ENCODE measurements at places on chromosomes 16 and 17. TPM values are rescaled to one million over a fixed set of nuclear protein-coding genes. Genes with fewer than 3 reads are reported as not detected.
A peak's percentile ranks its signal among the peaks of the same experiment; 100 is the strongest.

The MYLK3 gene
- 0.31 TPM for total RNA-seq

- no peak for ATAC-seq
These were observed 35.6 kb upstream of the MNT start for GRCh38 chr17:2436316-2436905.

DNA sequence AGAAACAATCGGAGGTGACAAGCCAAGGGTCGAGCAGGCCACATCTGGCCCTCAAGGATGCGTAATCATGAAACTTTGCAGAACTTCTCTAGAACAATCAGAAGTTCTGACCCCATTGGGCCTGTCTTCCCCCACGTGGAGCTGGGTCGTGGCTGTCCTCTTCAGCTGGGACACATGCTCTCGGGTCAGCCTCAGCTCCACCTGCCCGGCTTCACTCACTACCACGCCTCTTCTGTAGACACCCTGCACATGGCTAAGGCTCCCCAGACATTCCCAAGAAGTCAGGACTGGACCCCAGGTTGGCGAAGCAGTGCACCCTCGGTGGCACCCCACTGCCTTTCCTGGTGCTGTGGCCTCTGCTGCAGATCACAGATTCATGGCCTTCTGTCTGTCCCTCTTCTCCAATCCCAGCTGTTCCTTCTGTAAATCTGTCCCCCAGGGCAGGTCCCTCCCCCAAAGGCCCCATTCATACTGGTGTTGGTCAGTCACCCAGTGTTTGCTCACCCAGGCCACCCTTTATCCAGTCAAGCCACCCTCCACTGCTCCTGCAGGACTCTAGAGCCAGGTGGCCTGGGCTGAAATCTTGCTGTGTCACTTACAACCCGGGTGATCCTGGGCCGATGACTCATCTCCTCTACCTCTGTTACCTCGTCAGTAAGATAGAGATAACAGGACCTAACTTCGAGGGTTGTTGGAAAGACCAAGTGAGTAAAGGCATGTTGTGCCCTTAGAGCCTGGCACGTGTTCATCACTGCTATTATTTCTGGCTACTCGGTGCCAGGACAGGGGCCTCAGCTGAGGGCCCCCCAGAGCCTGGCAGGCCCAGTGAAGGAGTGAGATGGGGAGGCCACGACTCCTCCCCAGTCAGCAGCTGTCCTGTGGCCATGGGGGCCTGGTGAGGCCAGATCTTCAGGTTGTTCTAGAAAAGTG is 1.4 kb upstream of the SLC5A11 start:
- ATAC-seq = no peak

The NPTX1 gene
- total RNA-seq = 6.3 TPM

GRCh38 chr16:71863995-71864394 is 18.2 kb downstream of the ATXN1L start:
- no peak for ATAC-seq

The MAPK8IP3 gene
- 43.3 TPM for total RNA-seq

DNA sequence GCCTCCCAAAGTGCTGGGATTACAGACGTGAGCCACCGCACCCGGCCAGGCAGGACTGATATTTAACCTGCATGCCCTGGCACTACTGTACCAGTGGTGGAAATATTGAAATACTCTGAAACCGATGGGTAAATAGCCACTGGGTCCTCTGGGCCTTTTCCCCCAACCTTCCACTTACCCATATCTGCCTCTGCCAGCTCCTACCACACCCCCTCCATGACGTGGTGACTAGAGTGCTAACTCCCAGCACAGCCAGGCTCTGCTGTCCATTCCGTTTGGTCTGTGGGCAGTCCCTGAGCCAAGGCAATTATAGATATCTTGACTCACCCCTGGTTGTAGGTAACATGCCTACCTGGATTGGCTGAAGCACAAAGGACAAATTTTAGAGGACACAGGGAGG is 187.8 kb downstream of the PRKCB start:
- no peak for ATAC-seq

DNA sequence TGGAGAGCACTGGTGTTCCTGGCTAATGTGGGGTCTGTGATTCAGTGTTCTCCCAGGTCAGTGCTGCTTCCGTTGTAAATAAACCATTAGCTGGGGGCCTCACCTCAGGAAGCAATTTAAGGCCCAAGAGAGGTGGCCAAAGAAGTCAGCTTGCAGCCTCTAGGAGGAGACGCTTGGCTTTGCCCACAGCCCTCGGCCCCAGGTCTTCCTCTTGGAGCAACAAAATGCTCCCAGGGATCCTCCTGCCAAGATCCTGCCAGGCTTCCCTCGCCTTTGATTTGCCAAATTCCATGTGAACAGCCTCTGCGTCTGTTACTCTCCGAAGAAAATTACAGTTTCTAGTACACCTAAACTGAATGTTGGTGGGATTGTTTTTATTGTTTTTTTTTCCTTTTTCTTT is 62.4 kb upstream of the TBX2 start:
- peak; percentile 61 for ATAC-seq

GRCh38 chr17:34255381-34255732 is 272 bp downstream of the CCL2 start:
- ATAC-seq = no peak

DNA sequence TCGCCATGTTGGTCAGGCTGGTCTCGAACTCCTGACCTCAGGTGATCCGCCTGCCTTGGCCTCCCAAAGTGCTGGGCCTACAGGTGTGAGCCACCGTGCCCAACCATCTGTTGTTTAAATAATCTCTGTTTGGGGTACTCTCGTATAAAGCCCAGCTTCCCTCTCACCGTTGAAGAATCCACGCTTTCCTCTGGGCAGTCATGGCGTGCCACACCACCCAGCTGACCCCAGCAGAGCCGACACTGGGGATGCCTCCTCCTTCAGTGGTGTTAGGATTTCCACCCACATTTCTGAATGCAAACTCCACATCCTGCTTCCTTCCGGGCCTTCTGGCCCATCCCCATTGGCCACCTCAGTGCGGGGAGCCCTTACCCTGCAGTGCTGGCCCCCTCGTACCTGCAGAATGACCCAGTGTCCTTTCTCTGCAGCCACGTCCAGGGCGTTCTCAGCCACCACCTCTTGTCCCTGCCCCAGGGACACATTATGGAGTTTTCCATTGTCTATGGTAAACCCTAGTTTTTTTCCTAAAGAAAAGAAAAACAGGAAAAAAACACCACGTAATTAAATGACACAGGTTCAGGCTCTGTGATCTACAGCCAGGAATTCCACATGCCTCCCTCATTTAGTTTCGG is 60.4 kb downstream of the PGS1 start:
- ATAC-seq = peak; percentile 17

- ATAC-seq = no peak
These were observed 23.3 kb upstream of the RASL10B start for GRCh38 chr17:35708149-35708548.

DNA sequence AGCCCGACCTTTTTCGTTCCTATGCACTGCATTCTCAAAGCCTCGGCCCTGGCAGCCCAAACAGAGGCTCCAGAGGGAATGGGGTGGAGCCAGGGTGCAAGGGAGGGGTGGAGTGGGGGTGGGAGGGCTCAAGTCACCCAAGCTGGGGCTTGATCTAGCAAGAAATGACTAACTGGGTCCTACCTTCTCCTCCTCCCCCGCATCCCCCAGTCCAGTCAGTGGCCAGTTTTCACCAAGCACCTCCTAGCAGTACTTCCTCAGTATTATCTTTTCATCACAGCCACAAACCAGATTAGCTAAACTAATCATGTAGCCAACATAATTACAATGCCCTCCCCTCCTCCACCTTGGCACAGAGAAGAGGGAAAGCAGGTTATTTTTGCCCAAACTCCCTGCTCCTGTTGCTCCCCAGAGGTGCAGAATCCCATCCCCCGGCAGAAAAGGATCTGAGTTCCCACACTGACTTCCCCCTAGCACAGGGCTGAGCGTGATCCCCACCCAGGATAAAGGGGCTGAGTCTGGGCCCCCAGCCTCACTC is 2.2 kb downstream of the JUP start:
- ATAC-seq = no peak

The EPN3 gene
- not detected for total RNA-seq

The SNX20 gene
- total RNA-seq = 1.0 TPM

GRCh38 chr16:4142268-4142667 is 26.0 kb upstream of the ADCY9 start:
- no peak for ATAC-seq

The LGALS9 gene
- 18.6 TPM for total RNA-seq

DNA sequence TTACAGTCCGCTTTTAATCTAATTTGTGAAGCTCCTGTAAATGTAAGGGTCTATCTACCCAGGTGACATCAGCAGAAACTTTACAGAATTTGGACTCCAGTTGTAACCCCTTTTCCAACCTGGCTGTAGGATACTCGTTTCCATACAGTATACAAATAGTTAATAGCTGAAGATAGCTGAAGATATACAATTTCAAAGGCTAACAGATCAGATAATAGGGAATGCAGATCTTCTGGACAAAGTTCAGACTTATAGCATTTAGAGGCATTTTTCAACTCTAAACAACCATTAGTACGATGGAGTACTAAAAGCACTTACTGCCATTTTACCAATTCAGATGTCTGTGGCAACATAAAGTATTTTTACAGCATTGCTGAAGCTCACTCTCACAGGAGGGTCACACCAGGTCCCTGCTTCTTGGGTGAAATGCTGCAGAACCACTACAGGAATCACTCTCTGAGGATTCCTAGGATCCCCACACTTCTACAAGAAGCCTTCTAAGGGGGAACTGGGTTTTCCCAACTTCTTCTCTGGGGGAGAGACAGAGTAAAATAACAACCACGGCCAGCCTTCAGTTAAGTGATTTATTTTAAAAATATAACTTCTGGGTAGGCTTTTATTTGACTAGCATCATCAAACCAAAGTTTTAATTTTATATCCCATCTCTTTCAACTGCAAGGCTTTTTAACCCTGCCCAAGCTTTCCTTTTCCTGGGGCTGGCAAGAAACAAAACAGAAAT is 2.9 kb downstream of the VEZF1 start:
- no peak for ATAC-seq

The HID1 gene
- 4.6 TPM for total RNA-seq

DNA sequence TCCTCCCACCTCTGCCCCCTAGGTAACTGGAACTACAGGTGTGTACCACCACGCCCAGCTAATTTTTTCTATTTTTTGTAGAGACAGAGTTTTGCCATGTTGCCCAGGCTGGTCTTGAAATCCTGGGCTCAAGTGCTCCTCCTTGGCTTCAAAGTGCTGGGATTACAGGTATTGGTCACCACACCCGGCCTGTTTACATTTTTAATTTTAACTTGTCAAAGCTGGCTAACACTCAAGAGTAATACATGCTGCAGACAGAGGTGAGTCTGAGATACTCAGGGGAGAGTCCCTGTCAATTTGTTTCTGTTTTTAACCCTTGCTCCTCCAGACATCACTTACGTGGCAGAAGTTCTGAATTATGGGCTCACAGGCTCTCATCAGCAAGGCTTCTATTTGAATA is 50.7 kb upstream of the CLEC18B start:
- no peak for ATAC-seq

- ATAC-seq = no peak
These were observed 31.4 kb upstream of the RPH3AL start for GRCh38 chr17:383771-384621.

- no peak for ATAC-seq
These were observed 16.4 kb downstream of the CLEC10A start for GRCh38 chr17:7063518-7064094.

- no peak for ATAC-seq
These were observed 520.9 kb upstream of the CDH5 start for GRCh38 chr16:65845466-65846209.

DNA sequence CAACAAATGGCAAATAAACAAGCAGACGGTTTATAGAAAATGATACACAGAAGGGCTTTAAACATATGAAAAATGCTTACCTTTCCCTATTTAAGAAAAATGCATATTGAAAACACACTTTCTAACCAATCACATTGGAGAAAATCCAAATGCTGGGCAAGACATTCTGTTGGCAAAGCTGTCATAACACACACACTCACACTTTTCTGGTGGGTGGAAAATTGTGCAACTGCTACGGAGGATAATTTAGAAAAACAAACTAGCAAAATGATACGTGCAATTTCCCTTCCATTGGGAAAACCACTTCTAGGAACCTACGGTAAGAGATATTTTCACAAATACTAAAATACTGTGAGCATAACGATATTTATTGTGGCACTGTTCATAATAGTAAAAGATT is 9.8 kb upstream of the MYH3 start:
- no peak for ATAC-seq

The SLC5A10 gene
- total RNA-seq = not detected

DNA sequence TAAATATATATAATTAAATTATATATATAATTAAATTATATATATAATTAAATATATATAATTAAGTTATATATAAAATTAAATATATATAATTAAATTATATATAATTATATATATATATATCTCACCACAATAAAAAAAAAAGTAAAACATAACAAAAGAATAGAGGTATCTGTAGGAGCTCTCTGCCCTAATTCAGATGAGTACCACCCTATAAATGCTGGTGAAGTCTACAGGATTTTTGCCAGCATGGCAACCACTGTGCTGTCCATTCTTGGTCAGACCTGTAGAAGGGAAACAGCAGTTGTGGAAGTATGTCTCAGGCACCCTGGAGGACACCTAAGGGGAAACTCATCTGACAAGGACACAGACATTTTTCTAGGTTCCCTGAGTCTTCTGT is 259.7 kb downstream of the PRKCA start:
- ATAC-seq = no peak

The ZNF18 gene
- total RNA-seq = 8.6 TPM

DNA sequence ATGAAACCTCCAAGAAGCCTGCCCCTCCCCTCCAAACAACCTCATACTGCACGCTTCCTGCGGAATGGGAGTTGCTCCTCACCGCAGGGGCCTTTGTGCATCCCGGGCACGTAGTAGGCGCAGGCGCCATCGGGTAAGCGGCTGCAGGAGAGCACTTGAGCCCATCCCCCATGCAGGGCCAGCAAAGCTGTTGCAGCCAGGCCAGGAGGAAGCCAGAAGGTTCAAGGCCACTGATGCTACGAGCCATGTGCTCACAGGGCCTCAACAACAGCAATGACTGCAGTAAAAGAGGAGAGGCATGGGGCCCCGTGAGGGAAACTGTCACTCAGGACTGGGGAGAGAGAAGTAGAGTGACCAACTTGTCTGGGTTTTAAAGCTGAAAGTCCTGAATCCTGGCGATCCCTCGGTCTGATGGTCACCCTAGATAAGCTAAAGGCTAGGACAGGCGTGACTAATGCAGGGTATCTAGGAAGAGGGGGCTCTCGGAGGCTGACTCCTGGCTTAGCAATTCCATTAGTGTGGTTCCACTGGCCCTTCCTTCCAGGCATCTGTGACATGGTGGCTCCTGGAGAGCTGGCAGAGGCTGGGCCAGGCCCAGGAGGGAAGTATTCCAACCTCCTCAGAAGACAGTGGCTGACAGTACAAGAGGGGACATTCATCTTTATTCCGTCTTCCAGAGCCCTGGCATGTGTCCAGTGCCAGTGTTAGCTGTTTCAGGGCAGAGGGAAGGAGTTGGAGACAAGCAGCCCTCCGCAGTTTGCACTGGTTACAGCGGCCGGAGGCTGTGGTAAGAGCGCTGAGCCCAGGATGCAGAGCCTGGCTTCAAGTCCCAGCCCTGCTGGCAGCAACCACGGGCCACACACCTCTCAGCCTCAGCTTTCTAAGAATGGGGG is 20.8 kb downstream of the GOSR2 start:
- ATAC-seq = no peak

The KRTAP4-5 gene
- total RNA-seq = not detected

DNA sequence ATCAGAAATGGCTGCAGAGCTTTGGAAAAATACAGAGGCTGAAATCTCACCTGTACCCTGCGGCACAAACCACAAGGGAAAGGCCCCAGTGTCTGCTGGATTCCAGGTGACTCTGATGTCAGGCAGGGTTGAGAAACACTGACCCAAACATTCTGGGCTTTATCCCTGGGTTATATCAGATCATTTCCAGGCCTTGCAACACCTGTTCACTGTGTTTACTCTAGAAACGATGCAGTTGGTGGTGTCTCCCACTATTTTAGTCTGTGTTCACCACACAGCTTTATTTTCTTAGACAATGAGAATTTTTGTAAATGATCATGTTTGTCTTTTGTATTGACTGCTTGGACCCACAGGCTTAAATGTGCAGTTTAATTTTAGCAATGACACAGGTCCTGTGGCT is 151.5 kb upstream of the SDK2 start:
- ATAC-seq = no peak
